ENCODE measurements at places on chromosomes 7 and 10.

GRCh38 chr7:107025449-107026103 is 18.9 kb upstream of the PRKAR2B start:
- no peak for DNase-seq

DNA sequence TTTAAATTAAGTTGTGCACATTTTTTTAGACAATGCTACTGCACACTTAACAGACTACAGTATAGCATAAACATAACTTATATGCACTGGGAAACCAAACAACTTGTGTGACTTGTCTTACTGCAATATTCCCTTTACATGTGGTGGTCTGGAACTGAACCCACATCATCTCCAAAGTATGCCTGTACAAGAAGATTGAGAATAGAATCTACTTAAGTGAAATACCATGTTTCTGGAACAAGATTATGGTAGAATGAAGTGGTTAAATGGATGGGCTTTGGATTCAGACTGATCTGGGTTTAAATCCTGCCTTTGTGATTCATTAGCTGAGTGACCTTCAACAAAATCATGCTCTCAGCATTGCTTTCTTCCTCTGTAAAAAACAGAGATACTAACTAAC is 30.7 kb downstream of the CUL2 start:
- DNase-seq = no peak

DNA sequence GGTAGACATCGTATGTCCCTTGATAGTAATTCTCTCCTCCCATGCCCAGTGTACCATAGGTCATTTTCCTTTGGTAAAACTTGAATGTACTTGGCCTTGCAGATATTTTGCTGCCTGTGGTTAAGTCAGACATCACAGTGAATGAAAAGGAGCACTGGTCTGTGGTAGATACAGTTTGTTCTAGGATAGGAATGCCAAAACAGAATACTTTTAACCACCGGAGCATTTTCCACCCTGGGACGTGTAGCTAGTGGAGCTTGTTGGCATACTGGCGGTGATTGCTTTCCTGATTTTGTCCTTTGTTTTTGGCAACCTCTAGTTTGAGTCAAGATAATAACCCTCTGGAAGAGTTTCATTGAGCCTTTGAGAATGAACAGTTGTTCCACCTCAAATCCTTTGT is 92.0 kb upstream of the BMPER start:
- DNase-seq = no peak

GRCh38 chr10:119149729-119150128 is 15.8 kb downstream of the SFXN4 start:
- no peak for DNase-seq

GRCh38 chr10:113179265-113179664 is 229.2 kb downstream of the TCF7L2 start:
- no peak for DNase-seq

- DNase-seq = no peak
Measured at GRCh38 chr7:108193594-108194498, 63.7 kb upstream of the LAMB4 start.

DNA sequence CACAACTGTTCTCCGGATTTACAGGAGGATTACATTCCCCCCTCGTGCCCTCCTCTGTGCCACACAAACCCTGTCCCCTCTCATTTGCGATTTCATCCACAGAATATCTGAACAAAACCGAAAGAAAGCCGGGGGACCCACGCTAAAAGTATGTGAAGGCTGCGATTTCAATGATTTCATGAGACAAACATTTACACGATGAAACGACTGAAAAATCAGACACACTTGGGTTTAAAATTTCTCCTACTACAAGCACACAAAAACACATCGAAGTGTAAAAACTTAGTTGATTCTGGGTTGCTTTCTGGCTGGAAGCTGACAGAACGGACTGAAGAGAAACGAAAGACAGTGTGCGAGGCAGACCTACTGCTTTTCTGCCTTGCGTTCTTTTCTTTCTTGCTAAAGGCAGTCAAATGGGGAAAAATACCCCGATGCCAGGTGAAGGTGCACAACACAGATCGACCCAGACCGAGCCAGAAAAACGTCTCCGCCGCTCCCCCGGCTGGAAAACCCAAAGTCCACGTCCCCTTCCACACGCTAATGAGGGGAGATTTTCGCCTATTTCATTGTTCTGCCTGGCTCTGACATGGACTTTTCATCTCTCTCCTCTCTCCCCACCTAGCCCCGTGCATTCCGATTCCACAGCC is 1.2 kb downstream of the HIPK2 start:
- DNase-seq = no peak

GRCh38 chr10:90911133-90912051 is 9.5 kb downstream of the ANKRD1 start:
- peak; percentile 13 for DNase-seq

Data from hypothalamus (tissue), 51 donors.